ENCODE measurements at places on chromosomes 12 and 14.

DNA sequence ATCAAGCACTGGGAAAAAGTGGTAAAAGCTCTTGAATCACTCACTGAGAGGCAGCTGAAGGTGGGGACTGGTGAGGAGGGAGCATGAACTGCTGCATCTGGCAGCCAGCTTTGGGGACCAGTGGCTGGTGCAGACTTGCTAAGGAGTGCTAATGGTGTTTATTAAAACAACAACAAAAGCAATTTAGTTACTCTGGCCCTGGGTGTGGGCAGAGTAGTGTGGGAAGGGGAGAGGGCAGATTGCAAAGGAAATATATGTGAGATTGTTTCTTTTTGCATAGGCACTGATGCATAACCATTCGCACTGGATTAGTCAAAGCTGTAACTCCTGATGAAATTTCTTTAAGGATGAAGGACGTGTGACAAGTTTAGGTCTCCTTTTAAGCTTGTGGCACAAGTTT is 8.1 kb downstream of the TXNRD1 start:
- DNase-seq: no peak

DNA sequence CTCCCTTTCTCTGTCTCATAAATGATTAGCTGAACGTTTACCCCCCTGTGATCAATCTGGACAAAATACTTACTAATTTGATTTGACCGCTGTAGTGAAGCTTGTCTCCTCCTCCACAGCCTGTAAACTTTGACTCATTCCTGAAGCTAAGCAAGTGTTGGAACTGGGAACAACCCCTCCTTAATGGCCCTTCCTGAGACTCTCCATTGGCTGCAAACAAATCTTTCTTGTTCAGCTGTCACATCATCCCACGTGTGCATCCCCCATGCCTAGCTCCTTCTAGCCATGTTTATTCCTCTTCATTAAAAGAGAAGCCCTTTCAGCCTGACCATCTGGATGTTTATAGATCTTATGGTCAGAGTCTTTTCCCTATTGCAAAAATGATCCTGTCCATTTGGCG is 281.2 kb downstream of the RGS6 start:
- DNase-seq: no peak

- no peak for DNase-seq
These were observed 34.8 kb upstream of the PMCH start for GRCh38 chr12:102232446-102232845.

- DNase-seq: no peak
These were observed 276.2 kb downstream of the AACS start for GRCh38 chr12:125341422-125341821.

DNA sequence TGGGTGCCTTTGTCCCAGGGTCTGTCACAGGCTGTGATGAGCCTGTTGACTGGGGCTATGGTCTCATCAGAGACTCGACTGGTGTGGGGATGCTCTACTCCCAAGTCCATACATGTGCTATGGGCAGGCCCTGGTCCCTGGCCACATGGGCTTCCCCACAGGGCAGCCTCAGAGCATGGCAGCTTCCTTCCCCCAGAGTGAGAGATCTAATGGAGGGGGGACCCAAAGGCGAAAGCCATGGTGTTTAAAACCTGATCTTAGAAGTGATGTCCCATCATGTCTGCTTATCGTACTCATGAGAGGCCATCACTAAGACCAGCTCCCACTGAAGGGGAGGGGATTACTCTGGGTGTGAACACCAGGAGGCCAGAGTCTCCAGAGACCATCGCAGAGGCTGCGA is 279.0 kb upstream of the RTL1 start:
- DNase-seq: no peak

- DNase-seq: no peak
These were observed 167.2 kb downstream of the KTN1 start for GRCh38 chr14:55747186-55747585.

GRCh38 chr14:50676814-50677516 is 8.9 kb upstream of the SAV1 start:
- no peak for DNase-seq

DNA sequence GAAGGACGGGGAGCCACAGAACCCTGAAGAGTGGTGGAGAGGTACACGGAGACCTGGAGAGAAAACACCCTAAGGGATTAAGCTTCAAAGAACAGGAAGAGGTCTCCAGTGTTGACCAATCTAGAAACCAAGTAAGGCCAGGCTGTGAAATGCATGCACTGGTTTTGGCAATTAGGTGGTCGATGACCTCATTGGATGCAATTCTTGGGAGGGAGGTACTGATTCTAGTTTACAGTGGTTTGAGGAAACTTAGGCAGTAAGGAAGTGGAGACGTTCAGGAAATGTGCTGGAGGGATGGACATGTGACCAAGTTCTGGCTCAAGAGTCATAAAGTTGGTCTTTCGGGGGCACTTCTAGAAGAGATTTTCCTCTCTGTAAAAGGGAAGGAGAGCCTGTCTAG is 91.3 kb upstream of the CEP83 start:
- no peak for DNase-seq

GRCh38 chr12:57474862-57475261 is 4.8 kb downstream of the ARHGAP9 start:
- DNase-seq: no peak

GRCh38 chr12:94710933-94711332 is 60.6 kb upstream of the TMCC3 start:
- DNase-seq: no peak

DNA sequence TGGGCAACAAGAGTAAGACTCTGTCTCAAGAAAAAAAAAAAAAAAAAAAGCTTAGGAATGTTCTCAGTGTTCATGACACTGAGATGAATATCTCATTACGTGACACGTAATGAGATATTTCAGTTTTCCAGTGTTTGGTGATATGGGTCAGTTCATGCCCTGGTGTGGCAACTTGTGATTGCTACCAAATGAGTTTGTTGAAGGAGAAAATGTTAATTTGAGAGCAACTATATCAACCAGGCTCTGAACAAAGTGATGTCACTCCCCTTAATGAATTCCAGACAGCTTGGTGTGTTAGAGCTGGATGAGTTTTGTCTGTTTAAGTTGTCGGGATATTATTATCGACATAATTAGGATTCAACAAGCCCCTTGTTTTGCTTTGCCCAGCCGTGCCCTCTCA is 211.7 kb downstream of the DPF3 start:
- DNase-seq: no peak

DNA sequence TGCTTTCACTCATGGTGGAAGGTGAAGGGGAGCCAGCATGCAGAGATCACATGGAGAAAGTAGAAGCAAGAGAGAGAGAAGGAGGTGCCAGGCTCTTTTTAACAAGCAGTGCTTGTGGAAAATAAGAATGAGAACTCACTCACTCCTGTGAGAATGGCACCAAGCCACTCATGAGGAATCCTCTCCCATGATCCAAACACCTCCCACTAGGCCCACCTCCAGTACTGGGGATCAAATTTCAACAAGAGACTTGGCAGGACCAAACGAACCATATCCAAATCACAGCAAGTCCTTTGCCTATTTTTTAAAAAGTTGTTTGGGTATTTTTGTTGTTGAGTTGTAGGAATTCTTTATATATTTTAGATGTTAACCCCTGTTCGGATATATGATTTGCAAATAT is 245.9 kb upstream of the ARID2 start:
- no peak for DNase-seq

DNA sequence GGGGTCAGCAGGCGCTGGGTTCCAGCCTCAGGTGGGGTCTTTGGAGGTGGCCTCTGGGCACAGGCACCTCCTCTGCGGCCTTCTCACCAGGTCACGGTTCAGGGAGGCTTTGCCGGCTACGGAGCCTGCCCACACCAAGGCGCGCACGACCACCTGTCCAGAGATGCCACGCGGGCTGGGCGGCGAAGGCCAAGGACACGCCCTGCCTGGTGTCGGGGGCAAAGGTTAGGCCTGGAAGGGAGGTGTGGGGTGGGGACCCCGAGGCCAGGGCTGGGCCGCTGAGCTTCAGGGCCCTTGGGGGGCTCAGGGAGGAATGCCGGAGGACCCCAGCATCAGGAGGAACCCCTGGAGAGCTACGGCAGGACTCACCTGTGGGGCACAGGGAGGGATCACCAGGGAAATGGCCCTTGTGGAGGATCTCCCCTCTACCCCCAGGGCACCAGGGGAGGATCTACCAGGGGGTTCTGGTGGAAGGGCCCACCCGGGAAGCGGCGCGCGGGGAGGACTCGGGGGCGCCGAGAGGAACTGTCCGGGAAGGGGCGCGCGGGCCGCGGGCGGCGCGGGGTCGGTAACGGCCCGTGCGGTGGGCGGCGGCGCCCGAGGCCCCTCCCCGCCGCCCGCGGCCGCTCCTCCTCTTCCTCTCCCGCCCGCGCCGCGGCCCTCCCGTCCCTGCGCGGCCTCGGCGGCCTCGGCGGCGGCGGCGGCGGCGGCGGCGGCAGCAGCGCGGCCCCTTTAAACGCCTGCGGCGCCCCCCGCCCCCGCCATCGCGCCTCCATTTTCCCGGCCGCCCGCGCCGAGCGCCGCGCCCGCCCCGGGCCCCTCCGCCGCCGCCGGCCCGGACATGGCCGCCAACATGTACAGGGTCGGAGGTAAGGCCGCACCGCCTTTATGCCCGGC is at the start of gene MTA1:
TSS of gene MTA1 (plus strand) at position 633 of the 897 bp plus-strand sequence. CDS start at position 842, 209 bp downstream.
- no peak for DNase-seq

- DNase-seq: no peak
These were observed 508 bp upstream of the KCNH5 start for GRCh38 chr14:63045612-63046320.

DNA sequence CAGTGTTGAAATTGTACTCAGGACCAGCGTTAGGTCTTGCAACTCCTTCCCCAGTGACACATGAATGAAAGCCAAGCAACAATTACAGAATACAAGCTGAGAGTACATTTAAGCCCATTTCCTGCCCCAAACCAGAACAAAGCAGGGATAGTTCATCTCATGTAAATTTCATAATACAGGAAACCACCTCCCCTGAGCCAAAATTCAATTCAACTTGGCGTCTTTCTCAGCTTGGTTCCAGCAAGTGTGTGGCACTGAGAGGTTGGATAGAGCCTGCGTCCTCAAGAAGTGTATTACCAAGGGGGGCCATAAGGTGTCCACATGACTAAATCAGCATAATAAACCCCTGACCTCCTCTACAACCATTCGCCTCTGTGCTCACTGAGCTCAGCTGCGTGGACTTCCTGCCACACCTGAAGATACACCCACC is 278.9 kb upstream of the CRY1 start:
- DNase-seq: no peak

GRCh38 chr14:57266065-57266464 is 2.6 kb downstream of the EXOC5 start:
- no peak for DNase-seq

GRCh38 chr14:22981090-22981875 is 1.1 kb downstream of the AJUBA start:
- DNase-seq: no peak

DNA sequence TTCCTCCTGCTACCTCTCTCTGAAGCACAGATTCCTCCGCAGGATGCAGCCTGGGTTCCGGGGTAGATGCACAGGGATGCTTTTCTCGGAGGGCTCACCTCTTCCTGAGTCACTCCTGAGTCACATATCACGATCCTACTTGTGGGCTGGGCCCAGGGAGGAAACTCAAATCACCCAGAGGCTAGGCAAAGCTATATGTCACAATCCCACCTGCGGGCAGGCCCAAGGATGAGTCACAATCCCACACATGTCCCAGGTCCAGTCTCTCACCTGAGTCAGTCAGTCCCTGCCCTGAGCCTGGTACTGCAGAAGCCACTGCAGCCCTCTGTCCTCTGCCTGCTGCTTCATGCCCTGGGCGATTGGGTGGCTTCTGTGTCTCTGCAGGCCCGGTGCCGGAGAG is 149.0 kb upstream of the GSC start:
- DNase-seq: no peak

GRCh38 chr12:76055393-76055792 is 23.8 kb upstream of the PHLDA1 start:
- no peak for DNase-seq

DNA sequence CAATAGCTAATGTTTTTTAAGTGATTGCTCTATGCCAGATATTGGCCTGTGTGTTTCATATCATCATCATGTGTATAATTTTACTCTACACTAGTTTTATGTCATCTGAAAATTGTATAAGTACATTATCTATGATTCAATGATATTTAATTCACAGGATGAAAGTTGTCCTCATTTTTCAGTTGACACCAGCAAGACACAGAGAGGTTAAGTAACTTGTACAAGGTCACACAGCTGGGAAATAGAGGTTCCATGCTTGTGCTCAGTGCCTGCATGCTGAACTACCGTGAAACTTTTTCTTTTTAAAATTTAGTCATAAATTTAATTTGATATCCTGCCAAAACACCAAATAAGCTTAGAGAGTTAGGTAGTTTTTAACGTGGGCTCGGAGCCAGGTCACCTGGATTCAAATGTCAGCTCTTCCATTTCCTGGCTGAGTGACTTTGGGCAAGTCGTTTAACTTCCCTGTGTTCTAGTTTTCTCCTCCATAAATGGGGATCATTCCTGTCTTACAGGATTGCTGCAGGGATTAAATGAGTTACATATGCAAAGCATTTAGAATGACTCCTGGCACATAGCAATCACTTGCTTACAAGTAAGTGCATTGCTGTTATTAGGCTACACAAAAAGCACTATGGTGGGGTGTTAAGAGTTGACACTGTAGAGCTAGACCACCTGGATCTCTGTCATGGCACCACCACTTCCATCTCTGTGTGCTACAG is 183.9 kb downstream of the ETV6 start:
- DNase-seq: no peak

- peak; percentile 28 for DNase-seq
These were observed 81.6 kb upstream of the MED13L start for GRCh38 chr12:116358893-116359761.

DNA sequence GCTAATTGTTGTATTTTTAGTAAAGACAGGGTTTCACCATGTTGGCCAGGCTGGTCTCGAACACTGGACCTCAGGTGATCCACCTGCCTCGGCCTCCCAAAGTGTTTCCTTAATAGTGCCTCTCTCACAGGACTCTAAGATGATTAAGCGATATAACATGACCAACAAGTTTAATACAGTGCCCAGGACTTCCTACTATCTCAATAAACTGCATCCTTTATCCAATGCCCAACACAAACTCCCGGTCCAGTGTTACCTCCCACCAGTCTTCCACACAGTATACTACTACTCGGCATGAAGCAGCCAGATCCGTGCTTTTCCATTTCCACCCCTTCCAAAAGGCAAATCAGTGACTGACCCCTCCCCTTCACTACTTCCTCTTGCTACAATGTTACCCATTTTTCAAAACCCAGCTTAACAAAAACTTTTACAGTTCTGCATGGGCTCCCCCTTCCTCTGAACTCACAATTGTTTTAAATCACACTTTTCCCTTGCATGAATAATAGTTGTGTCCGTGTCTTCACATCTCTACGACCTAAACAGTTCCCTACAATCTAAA is 900 bp downstream of the NOP2 start:
- DNase-seq: no peak

All from stimulated activated CD4-positive, alpha-beta T cell treated with anti-CD3 and anti-CD28 coated beads, TNF-alpha, amount 100 ng/mL, for 24 hours (primary cell).